ENCODE measurements at places on chromosomes 16 and 17.

- DNase-seq = no peak
These were observed 145.9 kb downstream of the HS3ST3B1 start for GRCh38 chr17:14446825-14447224.

DNA sequence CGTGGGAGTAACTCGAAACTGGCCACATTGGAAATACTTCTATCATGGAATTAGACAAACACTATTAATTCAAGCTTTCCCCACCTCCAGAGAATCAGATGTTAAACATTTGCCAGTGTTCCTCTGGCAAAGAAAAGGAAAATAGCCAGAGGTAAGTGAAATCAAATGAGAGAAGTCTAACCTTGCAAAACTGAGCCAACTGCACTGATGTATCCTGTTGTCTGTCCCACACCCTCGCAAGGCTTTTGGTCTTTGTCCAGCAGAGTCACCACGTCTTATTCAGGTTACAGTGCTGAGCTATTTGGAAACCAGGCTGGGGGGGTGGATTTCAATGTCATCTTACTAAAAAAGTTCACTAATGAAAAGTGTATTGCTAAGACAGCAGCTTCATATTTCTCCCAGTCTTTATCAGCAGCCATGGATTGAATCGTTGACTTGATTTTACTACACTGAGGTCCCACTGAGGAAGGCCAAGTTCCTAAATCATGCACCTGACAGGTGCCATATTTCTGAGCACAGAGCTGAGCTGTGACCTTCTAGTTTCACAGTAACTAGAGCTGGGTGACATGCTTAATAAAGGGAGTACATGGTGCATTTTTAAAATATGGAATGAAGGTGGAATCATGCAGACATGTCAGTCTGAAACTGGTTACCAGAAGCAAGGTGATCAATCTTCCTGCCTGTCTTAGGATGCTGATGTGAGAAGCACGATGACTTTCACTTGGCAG lies 85.2 kb upstream of the HSBP1 start:
- no peak for DNase-seq

- no peak for DNase-seq
These were observed 1.8 kb downstream of the SPECC1 start for GRCh38 chr17:20010936-20011335.

- DNase-seq = no peak
These were observed 883 bp upstream of the SPN start for GRCh38 chr16:29662000-29662728.

- DNase-seq = peak; percentile 46
These were observed 116.6 kb downstream of the METRNL start for GRCh38 chr17:83196024-83196365.

DNA sequence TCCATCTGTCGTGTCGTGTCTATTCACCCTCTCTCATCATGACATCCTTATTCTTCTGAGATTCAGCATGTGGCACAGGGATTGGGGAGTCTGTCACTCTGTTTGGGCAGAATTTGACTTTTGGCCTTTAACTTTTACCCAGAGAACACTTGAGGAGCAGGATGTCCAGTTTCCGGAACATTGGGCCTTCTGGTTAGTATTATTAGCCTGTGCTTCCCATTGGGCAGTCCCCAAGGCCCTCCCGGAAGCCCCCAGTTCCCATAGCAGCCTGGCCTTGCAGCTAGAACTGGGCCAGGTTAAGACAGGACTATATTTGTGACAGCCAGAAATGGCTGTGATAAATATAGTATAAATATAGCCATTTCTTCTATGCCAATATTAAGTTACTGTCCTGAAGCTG lies 9.6 kb downstream of the SCN4A start:
- DNase-seq = no peak

GRCh38 chr17:44934745-44935105 lies 12.8 kb downstream of the KIF18B start:
- DNase-seq = no peak

- DNase-seq = no peak
These were observed 307.2 kb downstream of the ABCC12 start for GRCh38 chr16:47848421-47849109.

- no peak for DNase-seq
These were observed 775 bp upstream of the PAGR1 start for GRCh38 chr16:29815032-29815721.

Data from AG09319 (cell line).